NCI-H1105 (cell line): ENCODE measurements at places on chromosomes 13 and 19.
A peak's percentile ranks its signal among the peaks of the same experiment; 100 is the strongest.

GRCh38 chr19:6958791-6959190 lies 62.4 kb downstream of the MBD3L2B start:
- DNase-seq, result no peak

DNA sequence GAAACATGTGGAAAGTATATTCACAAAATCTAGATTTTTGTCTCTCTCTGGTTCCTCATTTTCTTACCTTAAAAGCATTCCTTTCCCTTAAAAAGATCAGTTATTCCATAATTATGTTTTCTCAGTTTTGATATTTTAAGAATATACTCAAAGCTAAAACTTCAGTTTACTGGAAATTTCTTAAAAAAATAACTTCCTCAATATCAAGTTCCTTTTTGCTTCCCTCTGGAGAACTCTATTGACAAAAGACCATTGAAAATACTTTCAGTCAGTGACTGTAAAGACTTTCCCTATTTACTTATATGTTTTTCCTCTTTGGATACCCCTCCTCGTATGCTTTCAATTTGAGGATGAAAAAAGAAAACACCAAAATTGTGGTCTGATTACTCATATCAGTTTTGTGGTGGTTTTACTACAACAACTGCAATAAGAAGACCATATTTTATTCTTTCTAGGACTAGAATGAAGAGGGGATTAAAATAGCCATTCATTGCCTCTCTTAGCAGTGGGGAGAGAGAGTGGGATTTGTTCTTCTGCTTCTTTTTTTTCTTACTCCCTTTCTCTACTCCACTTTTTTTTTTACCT lies 113.2 kb downstream of the ESD start:
- no peak for DNase-seq

- no peak for DNase-seq
These were observed 163.1 kb downstream of the STK24 start for GRCh38 chr13:98413796-98414195.

GRCh38 chr13:43473437-43473836 lies 313.3 kb downstream of the ENOX1 start:
- peak; percentile 16 for DNase-seq

DNA sequence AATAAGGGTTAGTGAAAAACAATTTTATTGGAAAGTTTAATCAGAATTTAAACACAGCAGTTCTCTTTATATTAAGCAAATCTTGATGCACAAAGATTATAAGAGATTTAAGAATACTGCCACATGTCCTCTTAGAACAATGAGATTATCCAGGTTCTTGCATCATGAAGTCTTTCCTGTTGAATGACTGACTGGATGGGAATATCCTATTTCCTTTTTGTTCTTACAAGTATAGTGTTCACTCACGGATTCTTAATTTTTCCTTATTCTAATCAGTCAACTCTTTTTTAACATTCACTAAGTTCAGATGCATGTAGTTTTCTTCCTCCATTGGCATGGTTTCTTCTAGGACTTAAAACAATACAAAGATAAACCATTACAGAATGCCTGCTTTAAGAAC lies 10.1 kb downstream of the URI1 start:
- no peak for DNase-seq

DNA sequence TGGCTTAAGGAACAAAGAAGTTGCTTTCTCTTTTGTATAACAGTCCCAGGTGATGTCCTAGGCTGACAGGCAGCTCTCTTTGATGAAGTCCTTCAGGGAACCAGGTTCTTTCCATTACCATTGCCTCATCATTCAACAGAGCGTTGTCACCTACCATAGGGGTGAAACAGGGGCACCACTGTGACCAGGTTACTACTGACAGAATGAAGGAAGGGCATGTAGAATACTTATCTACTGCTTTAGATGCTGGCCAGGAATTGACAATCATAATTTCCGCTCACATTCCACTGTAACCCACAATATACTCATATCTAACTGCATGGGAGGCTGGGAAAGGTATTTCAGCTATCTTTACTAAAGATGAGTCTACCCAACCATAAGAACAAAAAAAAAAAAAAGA lies 148.0 kb upstream of the FNDC3A start:
- DNase-seq, result no peak

- DNase-seq, result no peak
These were observed 44.9 kb downstream of the ESD start for GRCh38 chr13:46751811-46752635.

DNA sequence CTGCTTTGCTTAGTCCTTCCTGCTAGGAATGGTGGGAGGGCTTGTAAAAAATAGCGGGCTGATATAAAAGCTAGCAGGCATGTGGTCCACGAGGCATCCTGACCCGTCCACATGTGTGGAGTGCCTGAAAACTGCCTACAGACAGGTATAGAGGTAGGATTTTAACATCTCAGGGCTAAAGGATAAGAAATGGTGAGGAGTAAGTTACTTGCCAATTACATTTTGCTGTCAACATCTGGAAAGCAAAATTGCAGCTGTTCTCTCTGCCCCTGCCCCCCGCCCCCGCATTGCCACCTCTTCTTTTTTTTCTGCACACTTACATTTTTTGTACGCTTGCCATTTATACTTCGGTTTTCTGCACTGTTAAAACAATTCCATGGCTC lies 21.0 kb downstream of the NFIX start:
- DNase-seq, result no peak

GRCh38 chr13:113650275-113650674 lies 7.7 kb downstream of the ATP4B start:
- no peak for DNase-seq

GRCh38 chr19:28598861-28599260 lies 614.1 kb downstream of the UQCRFS1 start:
- DNase-seq, result no peak

DNA sequence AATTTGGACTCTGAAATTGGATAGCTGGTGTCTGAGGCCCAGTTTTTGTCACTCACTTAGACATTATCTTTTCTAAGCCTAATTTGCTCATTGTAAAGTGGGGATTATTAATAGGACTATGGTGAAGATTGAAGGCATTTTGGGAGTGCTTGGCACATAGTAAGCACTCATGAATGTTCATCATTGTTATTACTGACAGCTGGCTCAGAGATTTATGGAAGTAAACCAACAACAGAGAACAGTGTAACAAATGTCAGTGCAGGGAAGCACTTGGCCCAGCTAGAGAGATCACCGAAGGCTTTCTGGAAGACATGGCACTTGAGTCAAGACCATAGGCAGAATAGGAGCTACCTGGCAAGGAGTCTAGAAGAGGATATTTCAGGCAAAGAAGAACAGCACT lies 92.3 kb downstream of the RFC3 start:
- DNase-seq, result no peak

DNA sequence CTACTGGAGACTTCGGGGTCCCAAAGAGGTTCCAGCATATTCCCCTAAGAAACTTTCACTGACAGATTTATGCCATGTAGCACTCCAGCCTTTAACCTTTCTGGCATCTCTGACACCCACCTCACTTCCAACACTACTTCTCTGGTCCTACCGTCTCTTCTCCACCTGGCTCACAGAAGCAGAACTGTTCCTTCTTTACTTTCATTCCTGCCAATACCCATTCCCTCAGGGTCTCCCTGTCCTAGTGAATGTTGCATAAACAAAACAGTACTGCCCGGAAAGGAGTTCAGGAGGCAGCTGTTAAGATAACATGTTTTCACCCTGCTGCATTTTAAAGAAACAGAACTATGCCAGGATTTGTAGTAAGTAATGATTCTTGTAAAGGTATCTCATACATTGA lies 136.0 kb upstream of the MIR17HG start:
- DNase-seq, result no peak

- DNase-seq, result no peak
These were observed 823 bp downstream of the TTYH1 start for GRCh38 chr19:54415901-54416673.

DNA sequence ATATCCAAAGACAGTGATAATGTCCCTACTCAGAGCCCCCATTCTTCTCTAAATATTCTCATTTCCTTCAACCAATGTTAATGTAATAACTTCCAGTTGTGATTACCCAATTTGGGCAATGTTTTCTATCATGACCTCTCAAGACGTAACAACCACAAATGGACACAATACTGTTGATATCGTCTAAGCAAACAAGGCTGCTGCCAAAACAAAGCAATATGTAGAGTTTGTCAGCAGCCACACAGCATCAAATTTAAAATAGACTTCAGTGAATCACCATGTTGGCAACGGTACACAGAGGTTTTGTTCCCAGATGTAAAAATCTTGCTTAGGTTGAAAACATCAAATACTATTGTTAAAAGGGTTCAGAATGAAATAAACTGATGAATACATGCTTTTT lies 205.1 kb downstream of the DACH1 start:
- no peak for DNase-seq

DNA sequence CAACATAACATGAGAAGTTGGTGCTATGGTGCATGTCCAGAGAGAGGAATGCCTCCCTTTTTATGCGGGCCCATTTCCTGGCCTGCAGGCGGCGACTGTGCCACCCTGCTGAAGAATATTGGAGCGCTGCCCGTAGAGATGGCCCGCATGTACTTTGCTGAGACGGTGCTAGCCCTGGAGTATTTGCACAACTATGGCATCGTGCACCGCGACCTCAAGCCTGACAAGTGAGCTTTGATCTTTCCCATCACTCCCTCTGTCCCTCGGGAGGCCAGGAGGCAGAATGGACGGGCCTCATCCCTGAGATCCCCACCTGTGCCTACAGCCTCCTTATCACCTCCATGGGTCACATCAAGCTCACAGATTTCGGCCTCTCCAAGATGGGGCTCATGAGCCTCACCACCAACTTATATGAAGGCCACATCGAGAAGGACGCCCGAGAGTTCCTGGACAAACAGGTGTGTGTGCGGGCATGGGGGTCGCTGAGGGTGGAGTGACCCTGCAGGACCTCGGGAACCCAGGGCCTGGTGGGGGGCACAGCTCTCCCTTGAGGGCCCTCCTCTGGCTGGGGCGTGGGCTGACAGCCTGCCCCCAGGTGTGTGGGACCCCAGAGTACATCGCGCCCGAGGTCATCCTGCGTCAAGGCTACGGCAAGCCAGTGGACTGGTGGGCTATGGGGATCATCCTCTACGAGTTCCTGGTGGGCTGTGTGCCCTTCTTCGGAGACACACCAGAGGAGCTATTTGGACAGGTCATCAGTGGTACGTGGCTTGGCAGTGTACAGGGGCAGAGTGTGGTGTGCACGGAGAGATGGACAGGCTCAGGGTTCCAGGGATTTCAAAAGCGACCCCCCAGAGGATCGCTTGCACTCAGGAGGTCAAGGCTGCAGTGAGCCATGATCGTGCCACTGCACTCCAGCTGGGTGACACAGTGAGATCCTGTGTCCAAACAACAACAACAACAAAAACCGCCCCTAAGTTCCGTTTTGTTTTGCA lies 16.2 kb downstream of the DNASE2 start:
- DNase-seq, result no peak

- DNase-seq, result no peak
These were observed 88.5 kb downstream of the LRCH1 start for GRCh38 chr13:46641274-46642081.

GRCh38 chr19:11451871-11452619 lies 16.6 kb downstream of the PRKCSH start:
- DNase-seq, result no peak

GRCh38 chr13:77374786-77375185 lies 47.9 kb upstream of the MYCBP2 start:
- no peak for DNase-seq

DNA sequence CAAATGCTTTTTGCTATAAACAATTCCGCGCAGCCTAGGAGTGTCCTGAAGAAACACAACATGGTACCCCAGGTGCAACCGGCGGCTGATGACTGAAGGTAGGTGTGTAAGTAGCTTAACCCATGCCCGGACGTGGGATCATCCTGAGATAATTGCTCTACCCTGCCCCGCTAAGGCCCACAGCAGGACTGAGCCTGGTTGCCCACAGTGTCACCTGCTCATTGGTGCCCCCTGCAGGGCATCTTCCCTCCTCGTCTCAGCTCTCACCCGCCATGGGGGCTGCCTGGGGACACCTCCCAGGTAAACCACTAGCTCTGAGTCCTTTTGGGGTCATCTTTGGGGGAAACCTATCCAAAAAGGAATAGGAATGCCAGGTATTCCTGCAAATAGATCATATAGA lies 22.3 kb downstream of the TMEM161A start:
- no peak for DNase-seq

DNA sequence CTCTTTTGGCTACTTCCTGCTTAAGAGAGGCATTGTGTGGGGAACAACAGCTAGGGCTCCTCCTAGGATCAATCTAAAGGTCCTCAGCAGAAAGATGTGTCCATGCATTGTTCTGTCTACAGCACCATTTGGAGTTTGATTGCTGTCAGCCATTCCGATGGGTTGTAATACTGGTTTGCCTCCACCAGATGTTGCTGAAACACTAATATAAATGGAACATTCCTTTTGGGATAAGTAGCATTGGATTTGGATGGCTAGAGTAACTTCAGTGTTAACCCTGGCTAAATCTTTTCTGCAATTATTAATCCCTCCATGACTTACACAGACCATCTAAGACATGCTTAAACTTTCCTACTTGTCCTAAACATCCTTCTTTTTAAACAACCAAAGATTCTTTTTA lies 104.2 kb downstream of the TDRD3 start:
- DNase-seq, result no peak

- no peak for DNase-seq
These were observed 7.7 kb downstream of the C13orf46 start for GRCh38 chr13:113965968-113966884.

DNA sequence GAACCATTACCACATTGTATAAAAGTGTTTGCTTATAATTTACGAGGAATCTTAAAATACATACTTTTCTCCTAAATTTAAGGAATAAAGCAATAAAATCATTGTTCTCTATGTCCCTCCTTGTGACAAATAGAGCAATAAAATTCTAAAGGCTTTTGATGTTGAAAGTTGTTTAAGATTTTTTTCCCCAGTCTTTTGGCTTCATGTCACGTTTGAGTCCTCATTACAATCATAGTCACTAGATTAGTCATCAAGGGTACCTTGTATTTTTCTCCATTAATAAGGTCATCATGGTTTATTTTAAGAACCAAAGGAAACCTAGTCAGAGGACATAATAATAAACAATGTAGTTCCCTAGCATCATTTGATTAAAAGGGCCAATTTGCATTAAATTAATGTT lies 3.2 kb downstream of the WBP4 start:
- DNase-seq, result no peak

GRCh38 chr13:60837806-60838205 lies 440.8 kb downstream of the TDRD3 start:
- no peak for DNase-seq

DNA sequence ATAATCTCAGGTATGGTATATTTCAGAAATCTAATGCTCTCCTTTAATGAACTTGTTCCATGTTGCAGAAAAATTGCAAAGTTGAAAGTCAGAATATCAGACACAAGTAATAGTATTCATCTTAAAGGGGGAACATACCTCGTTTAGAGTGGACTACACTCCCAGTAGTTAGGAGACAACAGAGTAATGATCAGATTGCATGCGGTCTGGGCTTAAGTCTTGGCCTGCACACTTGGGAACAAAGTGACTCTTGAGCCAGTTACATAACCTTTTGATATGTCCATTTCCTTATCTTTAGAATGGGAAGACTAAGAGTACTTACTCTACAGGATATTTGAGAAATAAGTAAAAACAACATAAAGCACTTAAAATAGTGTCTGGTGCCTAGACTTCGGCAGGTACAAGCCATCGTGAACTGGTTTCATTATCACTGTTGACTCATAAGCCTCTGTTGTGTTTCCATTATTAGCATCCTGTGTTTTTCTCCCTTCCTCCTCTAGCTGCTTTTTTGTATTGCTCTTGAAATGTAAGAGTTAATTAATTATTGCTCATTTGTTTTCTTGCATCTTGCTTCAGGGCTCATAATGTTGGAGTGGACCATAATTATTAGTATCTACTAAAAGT lies 53.0 kb downstream of the DPY19L3 start:
- no peak for DNase-seq
